ENCODE measurements at places on chromosomes 2 and 18. TPM values are rescaled to one million over a fixed set of nuclear protein-coding genes. Genes with fewer than 3 reads are reported as not detected.

The RNF181 gene
- 109 TPM for total RNA-seq

The UGT1A3 gene
- total RNA-seq = 0.67 TPM

The TCF23 gene
- total RNA-seq = not detected

The PJVK gene
- total RNA-seq = 4.3 TPM

The GKN1 gene
- total RNA-seq = not detected

The PPP4R3B gene
- 44.2 TPM for total RNA-seq

The ADNP2 gene
- 27.2 TPM for total RNA-seq

The FBXO48 gene
- total RNA-seq = 1.3 TPM

The KIF5C gene
- under 0.01 TPM for total RNA-seq

The HOXD10 gene
- total RNA-seq = not detected

The KCTD18 gene
- 19.5 TPM for total RNA-seq

Measured in mammary epithelial cell (primary cell).